ENCODE measurements at places on chromosomes 7 and 10.
A peak's percentile ranks its signal among the peaks of the same experiment; 100 is the strongest.

DNA sequence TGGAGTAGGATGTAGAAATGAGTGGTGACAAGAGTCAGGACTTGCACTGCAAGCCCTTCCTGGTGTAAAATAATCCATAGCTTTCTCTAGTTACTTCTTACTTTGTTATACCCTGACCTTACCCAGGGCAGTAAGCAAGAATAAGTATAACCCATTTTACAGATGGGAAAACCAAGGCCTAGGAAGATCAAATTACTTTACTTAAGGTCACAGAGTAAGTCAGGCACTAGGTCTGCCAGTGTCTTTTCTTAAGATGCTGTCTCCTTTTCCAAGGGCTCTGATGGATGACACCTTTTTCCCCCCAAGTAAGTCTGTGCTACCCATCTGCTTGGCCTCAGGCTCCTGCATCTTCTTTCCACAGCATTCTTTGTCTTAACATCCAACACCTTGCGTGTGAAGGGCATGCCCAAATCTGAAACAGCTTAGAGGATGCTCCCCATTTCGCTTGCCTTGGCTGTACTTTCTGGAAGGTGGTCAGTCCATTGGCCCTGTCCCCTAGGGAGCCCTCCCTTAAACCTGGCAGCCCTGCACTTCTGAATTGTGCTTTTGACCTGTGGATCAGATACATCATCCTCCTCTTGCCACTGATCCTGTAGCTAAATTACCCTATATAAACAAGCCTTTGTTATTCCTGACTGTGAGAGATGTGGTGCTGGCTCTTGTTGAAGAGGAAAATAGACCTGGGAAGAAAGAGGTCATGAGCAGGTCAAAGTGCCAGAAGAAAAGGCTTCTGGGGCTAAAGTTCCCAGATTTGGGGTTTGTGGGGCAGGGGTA, 168.6 kb downstream of the LRMDA start:
- no peak for DNase-seq

DNA sequence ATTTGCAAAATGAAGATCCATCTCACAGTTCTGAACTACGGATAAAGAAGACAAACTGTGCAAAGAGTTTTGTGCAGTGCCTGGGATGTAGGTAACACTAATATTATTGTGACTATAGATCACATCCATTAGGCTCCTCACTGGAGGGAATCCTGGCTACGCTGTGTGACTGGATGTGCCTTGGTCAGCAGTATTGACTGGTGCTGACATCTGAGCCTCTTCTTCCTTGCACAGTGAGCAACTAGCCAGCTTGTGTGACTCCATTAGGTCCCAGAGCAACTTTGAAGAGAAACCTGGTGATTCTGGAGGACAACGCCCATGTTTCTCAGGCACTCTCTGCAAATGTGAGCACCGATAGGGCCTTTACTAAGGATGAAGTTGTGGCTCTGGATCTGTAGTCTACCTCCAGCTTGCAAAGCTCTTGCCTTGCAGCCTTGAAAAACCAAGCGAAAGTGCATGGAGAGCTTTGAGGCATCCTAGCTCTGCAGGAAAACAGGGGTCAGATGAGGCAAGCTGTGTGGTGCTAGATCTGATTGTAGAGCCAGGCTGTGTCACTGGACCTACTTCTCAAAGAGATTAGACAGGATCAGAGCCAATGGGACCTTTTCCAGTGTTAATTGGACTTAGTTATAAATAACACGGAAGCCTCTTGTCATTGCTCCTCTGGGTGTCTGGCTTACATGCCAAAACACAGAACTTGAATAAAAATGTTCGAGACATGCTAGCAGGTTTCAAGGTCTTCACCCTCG, 303.6 kb upstream of the LYZL1 start:
- DNase-seq = no peak

DNA sequence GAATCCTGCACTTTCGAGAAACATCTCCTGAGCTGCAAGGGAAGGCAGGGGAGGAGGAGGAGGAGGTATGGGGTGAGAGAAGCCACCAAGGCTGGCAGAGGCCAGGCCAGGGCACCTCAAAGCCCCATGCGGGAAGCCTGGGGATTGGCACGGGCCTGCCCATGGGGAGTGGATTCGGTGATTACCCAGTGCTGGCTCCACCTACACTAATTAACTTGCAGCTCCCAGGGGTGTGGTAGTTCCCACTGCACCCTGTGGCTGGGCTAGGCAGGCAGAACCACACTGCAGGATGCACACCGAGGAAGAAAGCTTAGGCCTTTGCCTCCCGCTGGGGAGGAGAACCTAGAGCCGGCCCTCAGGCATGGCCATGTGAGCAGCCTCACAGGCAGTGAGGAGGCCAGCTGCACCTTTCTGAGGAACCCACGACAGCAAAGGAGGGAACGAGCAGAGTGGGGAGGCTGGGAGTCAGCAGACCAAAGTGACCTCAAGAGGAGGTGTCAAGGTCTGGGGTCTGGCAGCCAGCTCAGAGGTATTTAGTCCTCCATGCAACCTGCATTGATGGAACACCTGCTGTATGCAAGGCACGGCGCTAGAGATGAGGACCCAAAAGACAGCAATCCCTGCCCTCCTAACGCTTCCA, 27.2 kb downstream of the GRID1 start:
- no peak for DNase-seq

- no peak for DNase-seq
Observed at GRCh38 chr10:29590915-29591650, 43.7 kb downstream of the SVIL start.

DNA sequence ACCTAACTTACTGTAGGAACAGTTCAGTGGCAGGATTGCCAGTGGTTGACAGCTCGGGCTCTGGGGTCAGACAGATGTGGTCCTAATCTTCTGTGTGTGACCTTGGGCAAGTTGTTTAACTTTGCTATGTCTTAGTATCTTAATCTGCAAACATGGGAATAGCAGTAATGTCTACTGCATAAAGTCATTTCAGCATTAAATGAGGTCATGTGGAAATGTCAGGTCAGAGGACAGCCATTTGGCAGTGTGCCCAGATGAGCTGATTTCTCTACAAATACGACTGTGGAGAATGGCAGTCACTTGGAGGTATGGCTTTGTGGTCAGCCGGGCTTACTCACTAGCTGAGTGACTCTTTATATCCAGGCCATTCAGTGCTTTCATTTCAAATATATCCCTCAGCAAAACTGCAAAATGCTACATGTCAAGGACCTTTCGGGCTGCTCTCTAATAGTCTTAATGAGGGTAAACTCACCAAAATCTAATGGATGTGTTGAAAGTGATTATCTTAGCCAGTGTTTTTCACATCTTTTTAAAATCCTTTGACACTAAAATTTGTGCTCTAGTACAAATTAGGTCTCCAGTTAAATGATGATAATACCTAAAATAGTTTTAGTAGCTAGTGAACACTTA, 171.4 kb downstream of the ST7 start:
- DNase-seq = no peak

- no peak for DNase-seq
Observed at GRCh38 chr7:123687161-123687560, 31.5 kb downstream of the LMOD2 start.

DNA sequence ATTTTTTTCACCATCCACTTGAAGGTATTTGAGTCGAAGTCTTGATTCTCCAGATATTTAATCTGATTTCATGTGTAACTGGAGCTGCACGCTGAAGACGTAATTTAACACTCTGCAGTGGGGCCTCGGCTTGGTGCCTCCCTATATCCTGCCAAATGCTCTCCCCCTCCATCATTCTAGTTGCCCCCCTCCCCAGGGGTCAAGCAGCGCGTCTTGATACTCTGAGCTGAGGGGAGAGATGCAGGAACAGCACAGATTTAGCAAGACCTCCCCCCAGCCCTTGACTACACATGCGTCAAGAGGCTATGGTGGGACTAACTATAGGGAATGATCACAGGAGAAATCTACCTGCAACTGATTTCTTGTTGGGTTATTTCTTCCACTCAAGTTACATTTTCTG, 85.8 kb downstream of the PRPF18 start:
- DNase-seq = no peak

DNA sequence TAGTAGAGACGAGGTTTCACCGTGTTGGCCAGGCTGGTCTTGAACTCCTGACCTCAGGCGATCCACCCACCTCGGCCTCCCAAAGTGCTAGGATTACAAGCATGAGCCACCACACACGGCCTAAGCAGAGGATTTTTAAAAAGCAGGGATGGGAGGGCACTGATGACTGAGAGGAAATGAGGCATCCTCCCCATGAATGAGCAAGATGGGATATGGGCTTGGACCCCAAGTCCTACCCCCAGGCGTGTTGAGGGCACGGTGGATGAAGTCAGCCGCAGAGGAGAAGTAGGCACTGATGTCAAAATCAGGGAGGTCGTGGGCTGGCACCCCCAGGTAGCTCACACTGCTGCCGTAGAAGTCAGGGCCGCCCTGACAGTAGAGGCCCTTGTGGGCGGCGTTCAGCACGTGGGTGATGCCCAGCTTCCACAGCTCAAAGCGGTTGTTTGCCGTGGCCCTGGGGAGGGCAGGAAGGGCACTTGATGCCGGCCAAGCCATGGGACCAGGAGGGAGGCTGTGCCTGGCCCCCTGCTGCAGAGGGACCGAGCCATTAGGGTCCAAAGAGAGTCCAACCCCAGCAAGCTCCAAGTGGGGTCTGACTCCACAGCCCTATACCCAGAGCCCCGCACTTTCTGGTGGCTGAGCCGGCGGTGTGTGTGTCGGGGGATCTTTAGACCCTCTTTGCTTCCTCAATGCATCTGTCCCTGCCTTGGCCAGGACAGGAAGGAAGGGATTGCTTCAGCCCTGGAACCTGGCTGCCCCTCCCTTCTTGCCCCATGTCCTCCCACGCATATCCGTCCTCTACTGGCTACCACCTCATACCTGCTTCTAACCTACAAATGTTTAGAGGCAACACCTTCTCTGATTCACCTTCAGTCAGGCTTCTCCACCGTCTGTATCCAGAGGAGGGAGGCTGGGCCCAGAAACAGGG, 3.4 kb upstream of the SAMD8 start:
- DNase-seq = no peak

GRCh38 chr7:44315301-44315903, 10.0 kb downstream of the CAMK2B start:
- no peak for DNase-seq

DNA sequence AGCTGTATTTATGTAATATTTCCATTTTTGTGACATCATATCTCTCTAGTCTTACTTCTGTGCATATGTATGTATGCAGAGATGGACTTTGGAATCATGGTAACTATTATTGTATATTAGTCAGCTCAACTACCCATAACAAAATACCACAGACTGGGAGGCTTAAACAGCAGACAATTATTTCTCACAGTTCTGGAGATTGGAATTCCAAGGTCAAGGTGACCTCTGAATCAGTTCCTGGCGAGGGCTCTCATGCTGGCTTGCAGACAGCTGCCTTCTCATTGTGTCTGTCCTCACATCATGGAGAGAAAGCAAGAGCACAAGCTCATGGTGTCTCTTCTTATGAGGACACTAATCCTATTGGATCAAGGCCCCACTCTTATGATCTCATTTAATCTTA, 79.1 kb downstream of the RAMP3 start:
- DNase-seq = no peak

- peak; percentile 92 for DNase-seq
Observed at GRCh38 chr10:22320591-22321155, at the start of gene BMI1. Gene BMI1, plus strand, starts transcription at chr10:22321099. Its CDS starts 5,351 bp downstream, at chr10:22326450.

GRCh38 chr7:73454424-73454823, 20.8 kb downstream of the FZD9 start:
- DNase-seq = no peak

GRCh38 chr7:133551466-133551865, 298.6 kb downstream of the EXOC4 start:
- no peak for DNase-seq

DNA sequence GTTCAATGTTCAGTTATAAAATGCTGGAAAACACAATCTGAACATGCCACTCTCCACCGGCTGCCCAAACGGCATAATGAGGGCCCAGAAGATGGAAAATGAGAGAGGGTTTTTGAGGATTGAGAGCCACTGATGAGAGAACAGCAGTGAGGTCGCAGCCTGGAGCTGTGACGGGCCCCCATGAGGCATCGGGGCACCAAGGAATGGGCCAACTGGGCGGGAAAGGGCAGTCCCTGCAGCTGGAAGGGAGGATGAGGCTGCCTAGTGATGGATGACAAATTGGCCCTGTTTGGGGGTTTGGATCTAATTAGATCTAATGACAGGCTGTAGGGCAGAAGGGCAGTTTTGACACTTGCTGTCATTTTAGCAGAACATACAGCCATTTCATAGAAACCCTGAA, 39.1 kb downstream of the WNT2 start:
- DNase-seq = no peak

GRCh38 chr10:1560535-1561192, 176.7 kb downstream of the ADARB2 start:
- no peak for DNase-seq

DNA sequence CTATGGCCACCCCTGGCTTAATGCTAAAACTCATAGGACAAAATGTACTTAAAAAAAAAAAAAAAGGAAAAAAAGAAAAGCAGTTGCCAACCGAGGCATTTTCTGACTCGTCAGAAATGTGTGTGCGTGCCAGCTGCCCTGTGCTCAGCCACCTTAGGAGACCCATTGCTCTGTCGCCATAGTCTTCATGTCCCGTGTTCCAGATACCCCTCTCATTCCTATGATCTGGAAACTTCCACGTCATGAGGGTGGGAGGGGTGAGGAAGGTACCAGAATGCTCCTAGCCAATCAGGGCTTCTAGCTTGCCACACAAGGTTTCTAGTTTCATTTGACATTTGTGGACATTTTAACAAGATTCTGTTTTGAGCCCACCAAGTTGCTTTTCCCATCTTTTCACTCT, 212.9 kb downstream of the TCF7L2 start:
- no peak for DNase-seq

GRCh38 chr10:127907411-127908105, 655 bp downstream of the PTPRE start:
- DNase-seq = no peak

GRCh38 chr10:97117372-97117771, 68.4 kb downstream of the SLIT1 start:
- DNase-seq = no peak

DNA sequence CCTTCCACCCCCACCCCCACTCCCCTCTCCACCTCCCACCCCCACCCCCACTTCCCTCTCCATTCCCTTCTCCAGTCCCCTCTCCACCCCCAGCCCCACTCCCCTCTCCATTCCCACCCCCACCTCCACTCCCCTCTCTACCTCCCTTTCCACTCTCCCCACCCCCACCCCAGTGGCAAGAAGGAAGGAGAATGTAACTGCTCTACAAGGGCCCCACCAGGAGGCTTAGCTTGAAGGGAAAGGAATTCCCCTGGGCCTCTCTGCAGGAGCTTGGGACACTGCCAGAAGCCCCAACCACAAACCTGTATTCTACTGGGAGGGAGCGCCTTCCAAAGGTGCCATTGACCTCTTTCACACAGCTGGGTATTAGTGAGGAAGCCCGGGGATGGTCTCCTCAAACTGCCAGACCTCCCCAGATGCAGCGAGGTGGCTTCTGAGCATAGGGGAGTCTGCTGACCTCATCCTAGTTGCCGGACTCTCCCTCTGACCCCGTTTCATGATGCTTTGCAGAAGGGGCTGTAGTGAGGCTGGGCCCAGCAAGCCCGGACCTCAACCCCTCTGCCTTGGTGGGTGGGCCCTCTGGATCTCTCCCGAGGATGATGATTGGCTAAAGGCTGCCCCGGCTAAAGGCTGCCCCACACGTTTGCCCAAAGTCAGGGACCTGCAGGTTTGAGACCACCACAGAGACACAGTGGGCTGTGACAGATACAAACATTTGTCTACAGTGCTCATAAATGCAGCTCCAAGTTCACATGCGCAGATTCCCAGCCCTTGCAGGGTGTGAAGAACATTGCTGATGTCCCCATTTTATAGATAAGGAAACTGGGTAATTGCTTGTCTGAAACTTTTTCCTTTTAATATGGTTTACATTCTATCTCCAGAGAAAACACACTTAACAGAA, 2.9 kb downstream of the DEPP1 start:
- DNase-seq = peak; percentile 76

- DNase-seq = no peak
Observed at GRCh38 chr10:118581340-118581739, 14.1 kb downstream of the PRLHR start.

GRCh38 chr7:47551668-47552440, 30.1 kb downstream of the TNS3 start:
- no peak for DNase-seq
